LHCN-M2 (cell line): ENCODE measurements at places on chromosomes 2 and 18.

- no peak for DNase-seq
Measured at GRCh38 chr2:150484006-150484405, 3.5 kb downstream of the RND3 start.

DNA sequence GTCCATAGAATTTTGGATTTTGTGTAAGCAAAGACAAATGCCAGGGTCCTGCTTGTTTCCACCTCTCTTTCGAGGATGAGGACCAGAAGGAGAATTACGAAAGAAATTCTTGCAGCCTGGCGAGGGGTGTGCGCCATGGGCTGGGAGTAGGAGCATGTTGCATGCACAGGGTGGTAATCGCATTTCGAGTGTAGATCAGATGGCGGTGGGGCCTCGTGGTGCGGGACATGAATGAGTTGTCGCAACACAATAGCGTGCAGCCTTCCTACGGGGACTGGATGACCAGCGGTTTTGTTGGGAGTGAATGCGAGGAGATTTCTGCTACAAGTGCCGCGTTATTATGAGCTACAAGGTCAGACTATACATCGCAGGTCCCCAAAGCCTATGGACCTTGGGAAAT, 4.2 kb upstream of the EN1 start:
- no peak for DNase-seq

DNA sequence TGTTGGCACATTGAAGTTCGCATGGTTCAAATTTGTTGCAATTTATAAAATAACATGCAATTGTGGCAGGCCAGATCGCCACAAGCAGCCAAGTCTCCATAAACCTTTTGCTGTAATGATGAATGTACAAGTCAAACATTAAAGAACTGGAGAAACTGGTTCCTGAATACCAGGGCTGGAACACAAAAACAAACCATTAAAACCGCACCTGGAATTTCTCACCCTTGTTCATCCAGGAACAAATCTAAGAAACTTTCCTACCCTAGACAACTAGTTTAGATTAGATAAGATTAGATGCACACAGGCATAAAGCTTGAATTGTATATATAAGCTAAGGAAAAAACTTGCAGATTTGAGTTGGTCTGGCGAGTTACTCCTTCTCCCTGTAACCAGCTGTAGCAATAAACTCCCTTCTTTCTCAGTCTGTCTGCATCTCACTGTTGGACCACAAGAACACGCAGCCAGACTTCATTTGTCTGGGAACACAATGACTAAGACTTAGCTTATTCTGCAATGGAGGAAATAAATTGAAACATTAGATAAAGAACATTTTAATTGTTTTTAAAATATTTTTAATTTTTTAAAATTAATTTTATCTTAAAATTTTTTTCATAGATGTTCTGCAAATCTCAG, 1835.5 kb upstream of the LRRTM1 start:
- DNase-seq: peak; percentile 11

DNA sequence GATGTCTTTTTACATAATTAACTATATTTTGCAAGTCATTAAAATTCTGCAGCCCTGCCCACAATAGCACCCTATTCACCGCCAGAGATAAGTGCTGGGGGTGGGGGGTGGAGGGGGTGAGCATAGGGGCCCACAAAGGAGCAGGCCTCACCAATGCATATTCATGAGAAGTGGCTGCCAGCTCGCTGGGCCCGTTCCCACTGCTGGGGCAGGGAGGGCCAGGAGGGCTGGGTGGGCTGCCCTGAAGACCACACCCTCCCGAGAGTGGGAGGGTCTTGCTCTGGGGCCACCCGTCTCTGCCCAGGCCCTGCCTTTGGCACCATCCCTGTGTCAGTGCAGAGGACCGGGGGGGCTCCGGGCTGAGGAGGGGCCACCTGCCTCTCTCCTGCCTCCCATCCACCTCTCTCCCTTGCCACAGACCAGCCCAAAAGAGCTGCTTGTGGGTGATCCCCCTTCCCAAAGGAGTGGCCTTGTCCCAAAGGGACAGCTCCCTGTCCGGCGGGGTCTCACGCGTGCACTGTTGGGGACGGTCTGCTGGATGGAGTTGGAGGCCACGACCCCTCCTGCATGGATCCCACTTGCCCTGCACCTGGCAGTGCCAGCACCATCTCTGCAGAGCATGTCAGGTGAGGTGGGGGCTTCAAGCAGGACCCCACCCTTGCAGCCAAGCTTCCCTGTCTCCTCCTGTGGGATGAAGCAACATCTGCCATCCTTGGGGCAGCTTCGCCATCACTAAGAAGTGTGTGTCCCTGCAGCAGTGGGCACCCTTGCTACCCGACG, 138.8 kb upstream of the GPC1 start:
- no peak for DNase-seq

DNA sequence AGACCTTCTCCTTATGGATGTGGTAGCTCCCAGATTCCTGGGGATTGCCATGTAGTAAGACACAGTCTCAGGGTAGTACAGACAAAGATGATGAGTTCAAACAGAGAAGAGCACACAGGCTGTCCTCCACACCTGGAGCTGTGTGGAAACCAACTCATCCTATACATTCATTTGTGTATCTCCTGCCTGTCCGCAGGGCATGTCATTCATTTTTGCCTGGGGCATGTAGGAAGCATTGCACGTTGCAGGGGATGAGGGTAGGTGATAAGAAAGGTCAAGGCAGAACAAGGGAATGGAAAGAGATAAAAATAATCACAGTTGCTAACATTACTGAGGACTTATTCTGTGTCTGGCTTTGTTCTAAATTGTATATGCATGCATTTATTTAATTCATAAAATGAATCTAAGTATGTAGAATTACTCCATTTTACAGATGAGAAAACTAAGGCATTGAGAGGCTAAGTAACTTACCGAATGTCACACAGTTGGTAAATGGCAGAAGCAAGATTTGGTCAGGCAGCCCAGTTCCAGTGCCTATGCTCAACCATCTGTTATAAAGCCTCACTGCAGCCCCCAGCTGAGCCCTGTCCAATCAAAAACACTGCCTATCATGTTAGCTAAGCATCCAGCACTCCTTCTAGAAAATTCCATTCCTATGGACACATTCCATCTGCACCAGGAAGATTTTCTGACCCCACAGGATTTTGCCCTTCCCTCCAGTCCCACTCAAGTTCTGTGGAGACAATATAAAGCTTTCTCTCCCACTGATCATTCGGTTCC, 81.0 kb downstream of the SUMO1 start:
- no peak for DNase-seq
